ENCODE measurements at places on chromosomes 16 and 17. TPM values are rescaled to one million over a fixed set of nuclear protein-coding genes. Genes with fewer than 3 reads are reported as not detected.

The IRX5 gene
- total RNA-seq = 7.4 TPM

The MMP25 gene
- total RNA-seq = 0.12 TPM

The KRT12 gene
- total RNA-seq = not detected

The MEOX1 gene
- total RNA-seq = not detected

The CA7 gene
- not detected for total RNA-seq

The SLC47A1 gene
- total RNA-seq = 4.3 TPM

The PIRT gene
- total RNA-seq = not detected

The KRTAP16-1 gene
- total RNA-seq = not detected

The TAC4 gene
- not detected for total RNA-seq

The NHERF1 gene
- 23.3 TPM for total RNA-seq

The CRYBA1 gene
- 0.97 TPM for total RNA-seq

The CASKIN1 gene
- 0.16 TPM for total RNA-seq

The ZP2 gene
- not detected for total RNA-seq

The HSD17B2 gene
- total RNA-seq = 1.5 TPM

The NPW gene
- not detected for total RNA-seq

The KRT33A gene
- not detected for total RNA-seq

The FLII gene
- total RNA-seq = 291 TPM

The ZNF205 gene
- total RNA-seq = 21.1 TPM

The KRTAP3-1 gene
- total RNA-seq = not detected

The ADCY9 gene
- 77.1 TPM for total RNA-seq

The C17orf75 gene
- total RNA-seq = 10.5 TPM

The SEPTIN1 gene
- 0.32 TPM for total RNA-seq

The CBFA2T3 gene
- 0.16 TPM for total RNA-seq

The PRSS27 gene
- total RNA-seq = 1.8 TPM

The CHAD gene
- not detected for total RNA-seq

The CFAP52 gene
- total RNA-seq = 0.36 TPM

The MYH13 gene
- not detected for total RNA-seq

The GGNBP2 gene
- 58.5 TPM for total RNA-seq

The HOXB6 gene
- total RNA-seq = 3.9 TPM

The CRHR1 gene
- total RNA-seq = not detected

The CSH1 gene
- total RNA-seq = not detected

The TBL3 gene
- total RNA-seq = 23.9 TPM

The HID1 gene
- total RNA-seq = 0.61 TPM

The SSTR5 gene
- total RNA-seq = not detected

The SALL1 gene
- 0.81 TPM for total RNA-seq

The MT1H gene
- not detected for total RNA-seq

The ACSM3 gene
- total RNA-seq = 0.49 TPM

The SLFN11 gene
- 43.2 TPM for total RNA-seq

Data from hair follicle dermal papilla cell (primary cell).